ENCODE measurements at places on chromosomes 13 and 19.
A peak's percentile ranks its signal among the peaks of the same experiment; 100 is the strongest.

- DNase-seq, result no peak
Measured at GRCh38 chr13:106291006-106291405, 244.5 kb downstream of the EFNB2 start.

DNA sequence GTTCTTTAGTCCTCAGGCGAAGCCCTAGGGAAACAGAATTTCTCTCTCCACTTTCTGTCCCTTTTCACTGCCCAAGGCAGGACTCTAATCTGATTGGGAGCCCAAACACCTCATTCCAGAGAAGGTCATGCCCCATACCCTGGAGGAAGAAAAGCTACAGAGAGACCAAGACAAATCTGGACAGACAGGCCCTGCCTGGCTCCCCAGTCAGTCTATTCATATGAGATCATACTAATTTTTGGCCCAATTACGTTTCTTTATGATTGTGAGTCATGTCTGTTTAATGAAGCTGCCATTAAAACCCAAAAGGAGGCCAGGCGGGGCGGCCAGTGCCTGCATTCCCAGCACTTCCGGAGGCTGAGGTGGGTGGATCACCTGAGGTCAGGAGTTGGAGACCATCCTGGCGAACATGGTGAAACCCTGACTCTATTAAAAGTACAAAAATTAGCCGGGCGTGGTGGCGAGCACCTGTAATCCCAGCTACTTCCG lies 3.3 kb upstream of the AP3D1 start:
- no peak for DNase-seq

GRCh38 chr19:39436350-39436716 lies 584 bp upstream of the RPS16 start:
- DNase-seq, result no peak

DNA sequence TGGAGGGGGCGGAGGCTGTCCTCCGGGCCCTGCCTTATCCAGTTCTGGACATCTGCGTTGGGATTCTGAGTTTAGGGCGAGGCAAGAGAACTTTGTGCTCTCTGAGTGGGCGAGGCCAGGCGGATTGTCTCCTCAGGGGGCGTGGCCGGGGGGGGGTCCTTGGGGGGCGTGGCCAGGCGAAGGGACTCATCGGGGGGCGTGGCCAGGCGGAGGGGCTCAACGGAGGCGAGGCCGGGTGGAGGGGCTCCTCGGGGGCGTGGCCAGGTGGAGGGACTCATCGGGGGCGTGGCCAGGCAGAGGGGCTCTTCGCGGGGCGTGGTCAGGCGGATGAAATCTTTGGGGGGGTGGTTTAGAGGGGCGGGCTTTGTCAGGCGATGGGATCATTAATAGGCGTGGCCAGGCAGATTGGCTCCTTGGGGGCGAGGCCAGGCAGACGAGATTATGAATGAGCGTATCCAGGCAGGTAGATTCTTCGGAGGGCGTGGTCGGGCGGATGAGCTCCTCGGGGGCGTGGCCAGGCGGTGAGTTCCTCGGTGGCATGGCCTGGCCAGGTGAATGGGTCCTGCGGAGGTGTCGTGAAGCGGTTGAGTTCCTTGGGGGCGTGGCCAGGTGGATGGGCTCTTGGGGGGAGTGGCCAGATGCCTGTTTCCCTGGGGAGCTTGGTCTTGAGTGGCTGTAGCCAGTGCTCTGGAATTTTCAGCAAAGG lies 10.3 kb upstream of the CACNG7 start:
- no peak for DNase-seq

DNA sequence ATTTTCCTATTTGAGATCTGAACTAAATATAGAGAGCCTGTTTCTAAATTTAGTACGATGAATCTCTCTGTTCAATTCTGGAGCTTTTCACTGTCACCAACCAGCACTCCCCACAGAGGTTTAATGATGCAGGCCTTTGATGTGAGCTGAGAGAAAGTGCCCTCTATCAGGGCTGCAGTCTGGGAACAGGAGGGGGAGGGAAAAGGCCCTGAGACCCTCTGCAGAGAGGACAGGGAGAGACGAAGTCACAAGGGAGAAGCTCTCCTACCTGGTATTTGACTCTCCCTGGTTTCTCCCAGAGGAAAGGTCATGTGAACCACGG lies 206.8 kb upstream of the SOX1 start:
- DNase-seq, result no peak

GRCh38 chr19:51142119-51142518 lies at the start of gene SIGLEC7:
Gene SIGLEC7, plus strand, starts transcription at chr19:51142301. Its CDS starts 69 bp downstream, at chr19:51142370.
- no peak for DNase-seq

GRCh38 chr13:107650081-107650701 lies 565.1 kb downstream of the LIG4 start:
- peak; percentile 4 for DNase-seq

GRCh38 chr19:33147538-33147937 lies 15.6 kb downstream of the WDR88 start:
- no peak for DNase-seq

- no peak for DNase-seq
Measured at GRCh38 chr13:106095919-106096318, 439.5 kb downstream of the EFNB2 start.

DNA sequence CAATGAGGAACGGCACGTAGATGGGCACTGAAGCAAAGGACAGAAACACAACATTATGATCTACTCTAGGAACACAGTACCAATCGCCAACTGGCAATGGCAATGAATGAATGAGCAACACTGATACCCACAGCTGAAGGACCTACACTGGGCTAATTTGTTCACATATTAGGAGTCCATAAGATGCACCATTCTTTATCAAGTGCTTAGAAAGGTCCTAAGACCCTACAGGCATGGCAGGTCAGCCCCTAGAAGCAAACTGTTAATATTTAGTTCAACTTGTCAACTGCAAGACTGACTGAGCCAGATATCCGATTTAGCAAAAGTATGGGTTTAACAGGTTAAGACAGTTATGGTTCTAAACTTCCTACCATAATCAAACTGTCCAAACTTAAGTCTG lies 4.8 kb downstream of the SHISA2 start:
- DNase-seq, result no peak

GRCh38 chr13:110390567-110390966 lies 83.5 kb downstream of the COL4A2 start:
- DNase-seq, result no peak

DNA sequence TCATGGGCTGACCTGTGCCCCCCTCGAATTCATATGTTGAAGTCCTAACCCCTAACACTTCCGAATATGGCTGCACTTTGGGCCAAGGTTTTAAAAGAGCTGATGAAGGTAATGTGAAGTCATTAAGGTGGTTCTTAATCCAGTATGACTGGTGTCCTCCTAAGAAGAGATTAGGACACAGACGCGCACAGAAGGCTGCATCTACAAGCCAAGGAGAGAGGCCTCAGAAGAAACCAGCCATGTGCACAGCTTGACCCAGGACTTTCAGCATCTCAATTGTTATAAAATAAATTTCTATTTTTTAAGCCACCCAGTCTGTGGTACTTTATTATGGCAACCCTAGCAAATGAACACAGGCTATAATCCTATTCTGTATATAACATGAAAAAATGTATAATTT lies 99.9 kb downstream of the DOCK9 start:
- no peak for DNase-seq

DNA sequence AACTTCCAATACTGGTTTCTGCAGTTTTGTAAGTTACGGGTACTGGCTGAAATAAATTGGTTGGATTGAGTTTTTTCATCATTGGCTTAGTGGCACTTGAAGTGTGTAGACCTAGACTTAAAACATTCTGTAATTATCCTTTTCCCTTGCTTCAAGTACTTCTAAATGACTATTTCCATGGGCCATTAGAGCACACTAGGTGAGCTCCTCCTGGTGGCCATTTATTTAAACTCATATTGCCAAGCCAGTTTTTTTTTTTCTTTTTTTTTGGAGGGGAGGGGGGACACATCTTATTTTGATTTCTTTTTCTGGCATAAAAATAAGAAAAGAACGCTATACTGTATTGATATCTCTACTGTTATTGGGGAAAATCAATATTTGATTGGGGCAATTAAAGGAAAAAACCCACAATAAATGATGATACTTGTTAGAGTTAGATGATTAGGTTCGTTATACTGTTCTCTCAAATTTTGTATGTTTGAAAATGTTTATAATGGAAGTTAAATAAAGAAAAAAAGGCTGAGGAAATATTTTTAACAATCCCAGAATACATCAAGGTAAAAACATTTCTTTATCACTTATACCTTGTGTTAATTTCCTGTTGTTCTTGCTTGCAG lies 82.9 kb downstream of the PDS5B start:
- DNase-seq, result no peak

GRCh38 chr13:30884543-30884942 lies 21.5 kb upstream of the MEDAG start:
- DNase-seq, result no peak

DNA sequence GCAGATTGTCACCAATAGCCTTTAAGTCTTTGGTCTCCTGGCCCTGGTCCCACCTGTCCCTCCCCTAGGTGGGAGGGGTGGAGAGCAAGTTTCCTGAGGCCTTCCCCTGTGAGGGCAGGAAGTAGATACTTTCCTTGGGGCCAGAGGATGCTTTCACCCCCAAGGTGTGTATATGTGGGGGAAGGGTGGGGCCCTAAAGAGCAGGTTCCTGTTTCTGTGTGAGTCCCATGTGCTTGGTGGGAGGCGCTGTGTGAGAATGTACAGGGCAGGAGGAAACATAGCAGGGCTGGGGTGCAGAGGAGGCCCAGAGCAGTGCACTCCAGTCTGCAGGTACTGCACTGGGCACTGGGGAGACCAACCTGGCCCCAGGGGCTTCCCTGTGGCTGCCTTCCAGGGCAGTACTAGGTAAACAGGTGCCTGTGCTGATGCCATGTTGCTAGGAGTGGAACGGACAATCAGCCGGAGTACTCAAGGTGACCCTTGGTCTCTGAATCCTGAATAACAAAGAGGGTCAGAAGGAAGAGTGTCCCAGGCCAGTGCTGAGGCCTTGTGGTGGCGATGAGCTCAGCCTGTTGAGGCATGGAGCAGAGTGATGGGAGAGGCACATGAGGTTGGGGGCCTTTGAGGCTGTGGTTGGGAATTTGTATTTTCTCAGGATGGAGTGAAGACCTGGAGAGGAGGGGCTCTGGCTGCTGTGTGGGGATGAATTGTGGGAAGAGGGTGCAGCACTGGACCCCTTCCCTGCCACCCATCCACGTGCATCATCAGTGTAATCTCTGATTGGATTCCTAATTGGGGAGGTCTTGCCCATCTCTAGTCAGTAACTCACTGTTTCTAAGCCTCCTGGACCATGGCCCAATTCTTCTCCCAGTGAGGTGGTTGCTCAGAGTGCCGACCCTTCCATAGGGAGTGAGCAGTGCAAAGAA lies 5.1 kb downstream of the EGLN2 start:
- no peak for DNase-seq

DNA sequence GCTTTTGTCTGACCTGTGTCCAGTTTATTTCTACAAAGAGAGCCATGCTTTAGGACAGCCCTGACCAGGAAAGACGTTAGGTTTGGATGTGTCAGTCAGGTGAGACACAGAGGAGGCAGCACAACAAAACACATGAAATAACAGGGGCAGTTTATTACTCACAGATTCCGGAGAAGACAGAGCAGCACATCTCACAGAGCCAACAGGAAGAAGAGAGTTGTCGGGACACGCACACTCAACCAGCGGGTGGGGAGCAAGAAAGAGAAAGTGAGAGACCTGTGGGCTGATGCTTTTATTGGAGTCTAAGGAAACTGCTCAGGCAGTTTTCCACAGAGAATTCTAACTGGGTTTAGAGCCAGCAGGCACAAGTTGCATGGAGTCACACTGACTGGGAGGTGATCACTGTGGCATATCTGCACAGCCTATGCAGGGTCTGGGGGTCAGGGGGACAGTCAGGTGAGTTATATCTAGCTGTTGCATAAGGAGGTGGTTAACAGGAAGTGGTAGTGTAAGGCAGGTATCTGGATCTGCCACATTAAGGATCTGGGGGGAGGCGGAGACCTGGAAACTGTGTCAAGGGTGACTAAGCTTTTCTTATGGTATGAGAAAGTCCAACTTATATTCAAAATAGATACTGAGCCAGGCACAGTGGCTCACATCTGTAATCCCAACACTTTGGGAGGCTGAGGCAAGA lies 24.1 kb upstream of the CEACAM20 start:
- DNase-seq, result no peak

GRCh38 chr13:45792827-45793303 lies 58.7 kb downstream of the SIAH3 start:
- DNase-seq, result no peak

GRCh38 chr19:40768869-40769268 lies 6.5 kb upstream of the MIA start:
- DNase-seq, result no peak

- DNase-seq, result no peak
Measured at GRCh38 chr19:12647047-12647446, 19.5 kb downstream of the MAN2B1 start.

DNA sequence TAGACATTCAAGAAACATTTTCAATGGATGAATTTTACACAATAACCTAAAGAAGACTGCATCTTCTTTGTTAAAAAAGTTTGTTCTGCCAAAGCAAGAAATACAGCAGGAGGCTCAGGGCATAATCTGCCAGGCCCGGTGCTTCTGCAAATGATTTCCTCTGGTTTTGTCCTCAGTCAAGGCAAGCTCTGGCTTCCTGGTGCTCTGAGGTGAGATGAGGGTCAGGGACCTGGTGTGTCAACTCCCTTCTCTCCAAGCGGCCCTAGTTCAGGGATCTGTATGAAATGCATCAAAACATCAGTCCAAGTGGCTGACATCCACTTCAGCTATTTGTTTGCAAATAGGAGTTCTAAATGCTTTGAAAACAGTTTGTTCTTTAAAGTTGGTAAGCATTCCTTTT lies 31.6 kb downstream of the LACC1 start:
- no peak for DNase-seq

DNA sequence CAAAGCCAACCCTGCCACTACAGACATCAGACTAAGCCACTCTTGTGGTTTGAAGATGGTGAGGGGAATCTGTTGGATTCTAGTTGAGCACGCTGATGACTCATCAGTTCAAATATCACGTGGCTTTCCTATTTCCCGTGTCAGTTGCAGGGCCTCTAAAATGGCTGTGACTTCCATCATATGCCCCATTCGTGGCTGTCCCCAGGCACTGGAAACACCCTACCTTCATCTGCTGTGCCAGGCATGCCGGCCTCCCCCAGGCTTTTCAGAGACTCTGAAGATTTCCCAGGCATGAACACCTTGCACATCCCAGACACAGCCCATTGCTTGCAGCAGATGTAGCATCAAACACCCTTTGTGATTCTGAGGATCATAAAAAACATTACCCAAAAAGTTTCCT lies 659.9 kb downstream of the UQCRFS1 start:
- no peak for DNase-seq

- DNase-seq, result no peak
Measured at GRCh38 chr19:38049105-38049649, 142.2 kb downstream of the SIPA1L3 start.

GRCh38 chr13:78420814-78421213 lies 182.5 kb downstream of the POU4F1 start:
- DNase-seq, result no peak

GRCh38 chr13:112468069-112468468 lies 91.9 kb downstream of the SPACA7 start:
- no peak for DNase-seq

- DNase-seq, result no peak
Measured at GRCh38 chr19:2982561-2982960, 5.2 kb downstream of the TLE6 start.

- DNase-seq, result no peak
Measured at GRCh38 chr13:79986890-79987289, 354.0 kb downstream of the SPRY2 start.
